Smooth muscle cell of bladder (primary cell): ENCODE measurements at places on chromosomes 3 and 15. TPM values are rescaled to one million over a fixed set of nuclear protein-coding genes. Genes with fewer than 3 reads are reported as not detected.

The HEXA gene
- total RNA-seq = 58.6 and 64.3 TPM in 2 replicates

The SERINC4 gene
- 0.09 TPM in 1 of 2 replicates, not detected in the other for total RNA-seq

The ANKUB1 gene
- total RNA-seq = not detected in 2 replicates

The NOX5 gene
- total RNA-seq = under 0.01 and 0.09 TPM in 2 replicates

The KIF7 gene
- total RNA-seq = 13.1 and 18.7 TPM in 2 replicates

The SLC25A20 gene
- total RNA-seq = 19.5 and 23.3 TPM in 2 replicates
